NCI-H748 treated with DMSO at 0.1 percent for 48 hours (cell line): ENCODE measurements at places on chromosomes 6 and 20.
A peak's percentile ranks its signal among the peaks of the same experiment; 100 is the strongest.

GRCh38 chr20:25398376-25399036 lies 7.9 kb upstream of the ABHD12 start:
- DNase-seq = no peak

DNA sequence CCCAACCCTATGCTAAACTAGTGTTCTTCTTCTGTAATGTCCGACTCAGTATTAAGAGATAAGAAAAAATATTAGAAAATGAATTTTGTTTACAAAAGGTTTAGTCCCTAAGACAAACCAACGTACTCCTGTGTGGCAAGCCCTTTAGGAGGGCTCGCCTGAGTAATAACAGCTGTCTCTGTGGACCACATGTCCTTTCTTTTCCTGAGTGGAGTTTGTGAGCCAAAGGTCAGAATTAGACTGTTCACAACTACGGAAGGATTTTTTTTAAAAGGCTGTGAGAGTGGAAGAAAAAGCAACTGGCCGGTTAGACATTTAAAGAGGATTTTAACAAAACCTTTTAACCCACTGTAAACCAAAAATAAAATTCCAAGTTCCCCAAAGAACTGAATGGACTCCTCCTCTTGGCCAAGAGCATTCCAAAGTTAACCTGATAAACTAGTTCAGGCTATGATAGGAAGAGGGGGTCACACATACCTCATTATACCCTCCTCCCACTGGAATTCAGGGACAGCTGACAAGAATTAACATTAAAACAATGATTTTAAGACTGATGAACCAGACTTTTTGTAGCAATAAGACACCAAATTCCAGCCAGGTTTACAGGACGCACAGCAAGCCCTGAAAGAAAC lies 43.5 kb downstream of the FAM184A start:
- DNase-seq = no peak

DNA sequence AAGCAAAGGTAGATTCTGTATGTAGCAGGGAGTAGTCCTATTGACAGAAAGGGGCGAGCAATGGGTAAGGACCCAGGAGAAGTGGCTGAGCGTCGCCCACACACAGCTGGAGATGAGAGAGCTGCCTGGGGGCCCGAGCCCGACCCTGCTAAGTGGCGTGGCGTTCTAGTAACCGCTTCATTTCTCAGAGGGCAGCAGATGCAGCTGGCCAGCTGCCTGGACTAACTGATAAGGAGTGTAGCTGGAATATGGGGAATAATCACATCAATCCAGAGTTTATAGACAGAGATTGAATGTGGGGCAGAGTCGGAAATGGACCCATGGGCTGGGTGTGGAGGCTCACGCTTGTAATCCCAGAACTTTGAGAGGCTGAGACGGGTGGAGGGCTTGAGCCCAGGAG lies 64.4 kb downstream of the EZR start:
- peak; percentile 2 for DNase-seq

GRCh38 chr6:70954750-70955149 lies 2.1 kb downstream of the B3GAT2 start:
- no peak for DNase-seq

GRCh38 chr6:151689499-151690201 lies 117.8 kb upstream of the ESR1 start:
- DNase-seq = no peak

GRCh38 chr6:46903175-46903574 lies 18.6 kb downstream of the ADGRF5 start:
- DNase-seq = no peak

DNA sequence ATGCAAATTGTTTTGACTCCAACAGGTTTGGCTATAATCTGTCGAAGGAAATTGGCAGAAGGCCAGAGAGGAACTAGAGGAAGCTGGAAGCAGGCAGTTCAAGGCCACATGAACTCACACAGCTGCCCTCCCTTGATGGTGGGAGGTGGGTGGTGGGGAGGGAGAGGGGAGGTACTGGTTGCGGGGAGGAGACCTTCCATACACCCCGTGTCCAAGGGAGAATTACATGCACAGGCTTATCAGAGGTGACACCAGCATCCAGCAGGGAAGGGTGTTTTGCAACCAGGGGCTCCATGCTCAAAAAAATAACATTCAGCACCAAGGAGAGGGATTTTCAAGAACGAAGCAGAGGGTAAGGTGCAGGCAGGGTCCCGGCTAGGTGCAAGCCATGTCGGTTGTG lies 9.1 kb downstream of the PRND start:
- DNase-seq = peak; percentile 55

DNA sequence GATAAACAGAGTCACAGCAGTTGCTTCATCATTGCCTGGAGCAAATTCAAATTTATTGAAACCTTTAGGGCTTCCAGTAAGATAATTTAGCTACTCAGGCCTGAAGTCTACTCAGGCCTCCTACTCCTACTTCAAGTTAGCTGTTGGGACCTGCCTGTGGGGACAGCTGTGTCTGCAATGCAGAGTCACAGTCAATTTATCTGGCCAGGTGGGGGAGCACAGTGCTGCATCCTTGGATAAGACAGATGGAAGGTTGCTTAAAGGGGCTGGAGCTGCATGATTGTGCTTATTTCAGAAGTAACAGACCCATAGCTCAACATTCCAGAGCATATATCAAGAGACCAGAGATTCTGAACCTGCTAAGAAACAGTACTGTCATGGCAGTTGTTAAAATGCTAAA lies 932.1 kb downstream of the QKI start:
- no peak for DNase-seq

GRCh38 chr6:2820415-2820814 lies 21.2 kb downstream of the SERPINB1 start:
- DNase-seq = no peak

DNA sequence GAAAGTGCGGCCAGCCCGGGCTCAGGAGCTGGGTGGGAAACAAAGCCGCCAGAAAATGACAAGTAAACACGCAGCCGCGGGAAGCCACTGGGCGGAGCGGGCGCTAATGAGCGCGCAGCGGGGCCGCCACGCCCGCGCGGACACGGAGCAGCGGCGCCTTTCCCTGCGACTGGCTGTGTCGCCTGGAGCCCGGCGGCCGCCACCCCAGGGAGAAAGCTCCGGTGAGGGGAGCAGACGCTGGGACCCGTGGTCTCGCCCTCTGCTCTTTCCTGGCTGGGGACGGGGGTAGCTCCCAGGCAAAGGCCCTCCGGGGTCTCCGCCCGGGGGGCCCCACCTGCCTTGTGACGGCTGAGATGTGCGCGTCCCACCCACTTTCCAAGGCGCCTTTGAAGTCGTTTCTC lies 54.9 kb downstream of the PRR18 start:
- DNase-seq = peak; percentile 22

DNA sequence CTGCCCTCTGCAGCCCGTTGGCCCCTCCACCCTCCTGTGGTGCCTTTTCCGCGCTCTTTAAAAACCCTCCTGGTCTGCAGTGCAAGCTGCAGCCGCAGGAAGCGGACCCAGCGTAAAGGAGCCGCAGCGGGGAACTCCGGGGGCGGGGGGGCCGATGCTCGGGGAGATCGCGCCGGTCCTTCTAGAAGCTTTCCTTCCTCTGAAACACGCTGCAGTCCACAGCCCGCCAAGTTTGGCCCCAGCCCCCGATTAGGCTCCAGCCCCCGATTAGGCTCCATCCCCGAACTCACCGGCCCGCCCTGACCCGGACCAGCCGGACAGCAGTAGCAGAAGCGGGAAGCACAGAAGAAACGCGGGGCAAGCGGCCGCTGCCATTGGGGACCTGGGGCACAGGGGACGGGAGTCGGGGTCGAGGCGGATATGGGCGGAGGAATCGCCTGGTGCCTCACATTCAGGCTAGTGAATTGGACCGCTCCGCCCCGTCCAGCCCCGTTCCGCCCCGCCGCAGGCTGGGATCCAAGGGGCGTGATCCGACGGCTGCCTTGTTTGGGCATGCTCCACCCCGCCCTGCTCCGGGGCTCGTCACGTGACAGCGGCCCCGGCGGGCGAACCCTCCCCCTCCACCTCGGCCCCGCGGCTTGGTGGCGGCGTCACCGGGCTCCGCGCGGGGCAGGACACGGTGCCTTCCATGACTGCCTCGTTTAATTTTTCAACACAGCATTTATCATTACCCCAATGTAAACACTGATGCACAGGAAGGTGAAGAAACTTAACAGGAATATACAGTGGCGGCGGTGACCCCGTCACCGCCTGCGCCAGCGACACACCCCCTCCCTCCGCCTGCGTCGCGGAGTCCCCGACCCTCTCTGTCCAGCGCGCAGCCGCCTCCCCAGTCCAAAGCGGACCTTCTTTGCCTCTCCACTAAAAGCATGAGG lies 20.3 kb downstream of the RAET1L start:
- DNase-seq = peak; percentile 78

GRCh38 chr6:34709386-34709785 lies 12.8 kb upstream of the ILRUN start:
- no peak for DNase-seq

DNA sequence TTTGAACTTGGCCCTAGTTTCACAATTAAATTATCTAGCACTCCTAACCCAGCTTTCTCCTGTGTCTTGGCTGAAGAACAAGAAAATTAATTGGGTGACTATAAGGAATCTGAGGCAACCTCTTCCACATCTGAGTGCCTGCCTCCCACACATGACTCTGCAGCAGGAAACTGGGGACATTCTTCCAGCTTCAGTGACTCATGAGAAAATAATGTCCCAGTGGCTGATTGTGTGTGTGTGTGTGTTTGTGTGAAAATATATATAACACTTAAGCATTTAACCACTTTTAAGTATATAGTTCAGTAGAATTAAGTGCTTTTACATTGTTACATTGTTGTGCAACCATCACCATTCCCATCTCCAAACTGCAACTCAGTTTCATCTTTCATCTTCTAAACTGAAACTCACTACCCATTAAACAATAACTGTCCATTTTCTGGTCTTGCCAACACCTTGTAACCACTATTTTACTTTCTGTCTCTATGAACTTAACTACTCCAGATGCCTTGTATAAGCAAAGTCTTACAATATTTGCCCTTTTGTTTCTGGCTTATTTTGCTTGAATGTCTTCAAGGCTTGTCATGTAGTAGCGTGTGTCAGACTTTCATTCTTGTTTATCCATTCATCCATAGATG lies 8.7 kb downstream of the TRIM38 start:
- no peak for DNase-seq

- no peak for DNase-seq
Observed at GRCh38 chr6:99661870-99662269, 55.2 kb downstream of the PRDM13 start.

- DNase-seq = peak; percentile 64
Observed at GRCh38 chr6:114342826-114343781, at the start of gene HS3ST5. Gene HS3ST5, minus strand, starts transcription at chr6:114343023. Its CDS starts 280,178 bp downstream, at chr6:114062845.

DNA sequence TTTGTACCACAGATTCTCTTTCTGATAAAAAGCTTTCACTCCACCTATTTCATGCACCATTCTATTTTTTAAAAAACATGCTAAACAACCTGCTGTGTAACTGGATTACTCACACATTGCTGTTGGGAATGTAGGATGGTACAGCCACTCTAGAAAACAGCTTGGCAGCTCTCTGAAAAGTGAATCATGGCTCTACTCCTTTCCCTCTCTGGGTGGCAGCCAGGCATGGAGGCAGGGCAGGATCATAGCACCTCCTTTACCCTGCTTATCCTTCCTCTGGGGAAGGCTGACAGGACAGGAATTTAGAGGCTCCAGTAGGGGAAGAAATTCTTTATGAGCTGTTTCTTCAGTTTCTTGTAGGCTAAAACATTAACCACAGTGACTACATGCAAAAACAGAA lies 6.7 kb upstream of the VNN2 start:
- DNase-seq = no peak

- no peak for DNase-seq
Observed at GRCh38 chr6:39353698-39354315, 31.3 kb upstream of the KCNK16 start.

DNA sequence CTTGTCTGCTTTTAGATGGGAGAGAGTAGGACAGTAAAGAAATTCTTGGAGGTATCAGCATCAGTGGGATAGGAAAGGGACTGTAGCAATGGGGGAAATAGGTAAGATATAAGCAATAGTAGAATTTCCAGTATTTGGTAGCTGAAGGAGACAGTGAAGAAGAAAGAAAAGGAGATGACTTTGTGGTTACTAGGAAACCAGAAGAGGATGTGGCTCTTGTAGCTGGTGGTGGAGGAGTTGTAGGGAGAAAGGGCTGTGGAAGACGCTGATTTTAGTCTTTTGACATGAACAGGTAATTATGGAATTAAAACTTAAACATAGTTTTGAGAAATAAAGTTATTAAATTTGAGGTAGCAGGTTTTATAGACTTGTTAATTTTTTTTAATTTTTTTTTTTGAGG lies 26.1 kb downstream of the SH3BGRL2 start:
- DNase-seq = no peak

DNA sequence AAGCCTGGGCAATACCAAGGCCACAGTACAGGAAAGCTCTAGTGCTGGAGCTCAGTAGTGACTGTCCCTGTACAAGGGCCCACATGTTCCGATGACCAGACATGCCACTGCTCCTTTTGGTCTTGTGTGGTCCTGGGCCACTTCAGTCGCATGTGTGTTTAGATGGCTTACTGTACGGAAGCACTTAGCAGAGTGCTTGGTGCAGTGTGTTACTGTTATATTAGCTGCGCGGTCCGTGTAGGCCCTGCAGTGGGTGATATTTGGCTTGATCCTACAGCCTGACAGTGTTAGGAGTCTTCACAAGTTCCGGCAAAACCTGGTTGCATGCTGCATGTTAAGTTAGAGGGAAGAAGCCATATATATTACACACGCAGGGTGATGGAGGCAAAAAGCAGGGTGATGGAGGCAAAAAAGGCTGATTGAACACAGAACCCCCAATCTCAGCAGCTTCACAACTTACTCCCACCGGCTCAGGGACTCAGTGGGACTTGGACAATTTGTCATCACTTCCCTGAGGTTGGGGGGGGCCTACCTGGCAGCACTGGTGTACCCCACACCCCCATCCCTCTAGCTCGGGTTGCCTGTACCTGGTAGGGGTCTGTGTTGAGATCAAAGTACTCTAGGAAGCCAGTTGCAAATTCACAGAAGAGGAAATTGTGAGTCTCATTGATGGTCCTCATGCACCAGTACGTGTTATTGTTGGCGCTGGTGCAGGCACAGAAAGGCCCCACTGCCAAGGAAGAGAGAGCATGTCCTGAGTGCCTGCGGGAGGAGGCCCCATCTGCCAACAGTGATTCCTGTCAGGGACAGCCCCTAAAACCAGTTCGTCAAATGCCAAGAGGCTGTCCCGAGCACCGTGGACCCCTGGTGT lies 122.6 kb downstream of the SULF2 start:
- no peak for DNase-seq

GRCh38 chr20:61445741-61446140 lies 193.7 kb downstream of the CDH4 start:
- no peak for DNase-seq
